Activated CD8-positive, alpha-beta memory T cell treated with anti-CD3 and anti-CD28 coated beads, Interleukin-2, amount 50 U/mL, for 48 hours (primary cell): ENCODE measurements at places on chromosomes 11 and 22.

DNA sequence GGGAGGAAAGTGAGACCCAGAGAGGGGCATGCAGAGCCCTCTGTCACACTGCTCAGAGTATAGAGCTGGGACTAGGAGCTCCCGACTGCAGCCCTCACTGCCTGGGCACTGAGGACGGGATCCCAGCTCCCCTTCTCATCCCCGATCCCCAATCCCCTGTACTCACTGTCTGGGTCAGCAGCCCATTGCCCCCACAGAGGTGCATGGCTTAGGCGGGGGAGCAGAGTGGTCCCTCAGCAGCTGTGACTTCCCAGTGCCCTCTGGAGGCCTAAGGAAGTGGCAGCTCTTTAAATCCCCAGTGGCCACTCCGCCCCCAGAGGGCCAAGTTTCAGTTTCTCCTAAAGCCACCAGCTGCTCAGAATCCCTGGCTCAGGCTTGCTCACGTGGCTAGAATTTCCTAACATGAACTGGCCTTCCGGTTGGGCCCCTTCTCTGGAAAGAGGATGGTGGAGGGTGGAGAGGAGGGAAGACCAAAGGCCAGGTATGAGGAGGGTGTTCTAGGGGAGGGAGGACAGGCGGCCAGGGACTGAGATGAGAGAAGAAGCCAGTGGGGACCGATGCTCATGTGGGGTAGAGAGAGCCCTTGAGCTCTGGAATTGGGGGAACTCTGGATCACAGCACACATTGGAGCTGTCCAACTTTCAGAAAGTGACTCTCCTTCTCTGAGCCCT is at the start of gene BATF2:
Gene BATF2 (minus strand): TSS at position 262 of the 671 bp plus-strand sequence. CDS start 57 bp downstream, at position 205.
- DNase-seq, result no peak

- DNase-seq, result no peak
Measured at GRCh38 chr11:134417871-134418840, 6.1 kb upstream of the B3GAT1 start.

DNA sequence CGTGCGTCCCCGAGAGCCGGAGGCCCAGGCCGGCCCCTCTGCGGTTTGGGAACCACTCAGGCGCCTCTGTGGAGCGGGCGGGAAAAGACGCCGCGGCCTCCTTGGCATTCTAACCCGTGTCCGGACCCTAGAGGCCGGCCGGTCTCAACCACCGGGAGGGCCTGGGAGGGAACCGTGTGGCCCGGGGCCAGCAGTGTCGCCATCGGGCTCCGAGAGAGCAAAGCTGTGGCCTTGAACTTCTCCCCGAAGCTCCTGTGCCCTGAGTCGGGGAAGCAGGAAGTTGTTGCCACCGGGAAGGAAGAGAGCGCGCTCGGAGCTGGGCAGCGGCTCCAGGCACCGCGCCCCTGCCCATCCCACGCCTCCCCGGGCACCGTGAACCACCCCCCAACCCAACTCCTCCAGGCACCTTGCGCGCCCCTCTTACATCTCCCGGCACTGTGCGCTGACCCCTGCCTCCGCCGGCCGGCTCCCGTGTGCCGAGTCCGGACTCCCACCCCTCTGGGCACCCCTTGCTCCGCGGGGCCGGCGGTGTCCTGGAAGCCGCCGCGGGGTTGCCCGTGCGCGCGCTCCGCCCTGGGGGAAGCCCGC is 80.0 kb upstream of the PPARA start:
- DNase-seq, result peak; percentile 76

GRCh38 chr11:98056945-98057344 is 963.8 kb upstream of the CNTN5 start:
- DNase-seq, result no peak

DNA sequence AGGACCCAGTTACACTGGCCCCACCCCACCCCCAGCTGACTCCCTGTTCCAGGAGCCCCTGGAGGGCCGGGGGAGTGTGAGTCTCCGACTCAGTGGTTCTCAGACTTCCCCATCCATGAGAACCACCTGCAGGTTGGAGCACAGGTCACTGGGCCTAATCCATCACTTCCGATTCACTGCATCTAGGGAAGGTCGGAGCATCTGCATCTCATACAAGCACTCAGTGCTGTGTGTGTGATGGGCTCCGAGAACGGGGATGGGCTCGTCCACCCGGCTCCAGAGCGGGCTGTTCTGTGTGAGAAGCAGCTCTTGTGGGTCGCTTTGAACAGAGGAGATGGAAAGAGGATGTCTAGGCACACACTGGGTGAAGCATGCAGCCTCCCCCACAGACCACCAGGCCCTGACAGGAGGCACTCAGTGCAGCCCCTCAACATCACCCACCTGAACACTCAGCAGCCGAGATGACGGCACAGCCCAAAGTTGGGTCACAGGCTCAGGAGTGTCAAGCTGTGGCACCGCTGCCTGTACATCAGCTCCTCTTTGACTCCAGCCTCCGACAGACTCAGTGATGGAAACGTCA is 541.4 kb downstream of the BRD1 start:
- no peak for DNase-seq

DNA sequence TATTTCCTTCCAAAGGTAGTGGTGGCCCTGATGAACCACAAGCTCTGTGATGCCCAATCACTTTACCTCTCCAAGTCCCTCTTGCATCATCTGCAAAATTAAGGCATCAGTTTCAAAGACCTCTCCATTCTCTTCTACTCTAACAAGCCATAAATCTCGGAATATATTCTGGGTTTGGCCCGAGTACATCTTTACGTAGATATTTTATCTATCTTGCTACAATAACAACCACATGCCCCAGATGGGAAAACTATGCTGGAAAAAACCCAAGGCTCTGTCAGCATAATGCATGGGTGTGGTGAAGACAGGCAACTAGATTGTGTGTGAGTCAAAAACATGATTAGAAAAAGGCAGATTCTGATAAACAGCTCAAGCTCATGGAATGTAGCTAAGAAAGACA is 228.2 kb upstream of the BLID start:
- DNase-seq, result no peak

GRCh38 chr11:78282821-78283220 is 94.1 kb downstream of the USP35 start:
- no peak for DNase-seq

- no peak for DNase-seq
Measured at GRCh38 chr22:30777587-30777986, 82.9 kb downstream of the OSBP2 start.

DNA sequence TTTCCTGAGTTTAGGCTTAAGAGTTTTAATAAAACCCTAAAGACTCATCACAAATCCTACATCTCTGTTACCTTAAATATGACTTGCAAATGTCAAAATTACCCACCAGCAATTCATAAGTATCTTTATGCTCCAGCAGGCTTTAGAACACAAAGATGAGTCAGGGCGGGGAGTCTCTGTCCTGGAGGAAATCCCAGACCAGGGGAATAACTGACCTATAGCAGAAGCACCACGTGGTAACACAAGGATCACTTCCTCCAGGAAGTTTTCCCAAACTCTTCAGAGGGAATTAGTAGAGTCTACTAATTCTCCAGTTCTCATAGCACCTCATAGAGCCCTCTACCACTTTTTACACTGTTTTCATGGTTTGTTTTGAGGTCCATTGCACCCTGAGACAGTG is 217.0 kb downstream of the NAV2 start:
- no peak for DNase-seq
